ENCODE measurements at places on chromosomes 11 and 22.
A peak's percentile ranks its signal among the peaks of the same experiment; 100 is the strongest.

GRCh38 chr11:60854140-60854846 is 1.5 kb downstream of the PTGDR2 start:
- peak; percentile 91 for DNase-seq

- no peak for DNase-seq
Measured at GRCh38 chr22:19063581-19064353, 58.4 kb downstream of the DGCR2 start.

DNA sequence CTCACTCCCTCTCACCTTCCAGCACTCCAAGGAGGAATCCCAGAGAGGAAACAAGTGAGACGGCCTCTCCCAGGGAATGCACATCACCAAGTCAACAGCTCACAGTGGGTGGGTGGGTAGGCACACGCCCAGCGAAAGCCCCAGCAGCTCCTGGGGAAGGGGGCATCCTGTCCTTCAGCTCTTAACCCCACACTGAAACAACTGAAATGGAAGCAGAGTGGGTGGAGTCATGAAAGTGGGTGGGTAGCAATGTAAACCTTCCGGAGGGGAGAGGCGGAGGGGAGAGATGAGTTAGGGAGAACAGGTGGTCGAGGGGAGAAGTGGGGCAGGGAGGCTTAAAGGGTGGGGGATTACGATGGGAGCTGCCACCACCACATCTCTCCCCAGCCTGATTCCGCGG is 5.4 kb downstream of the MCHR1 start:
- DNase-seq, result no peak

- no peak for DNase-seq
Measured at GRCh38 chr11:27532652-27533325, 26.2 kb upstream of the LIN7C start.

- DNase-seq, result no peak
Measured at GRCh38 chr11:96287822-96288439, 55.1 kb downstream of the MAML2 start.

- DNase-seq, result no peak
Measured at GRCh38 chr11:123653483-123653826, 969 bp downstream of the SCN3B start.

All from hematopoietic multipotent progenitor cell treated with erythropoietin and hydrocortisone succinate and interleukin-3 and kit ligand, for 4 days (in vitro differentiated cells).